ENCODE measurements at places on chromosomes 3 and 15.

- no peak for DNase-seq
Measured at GRCh38 chr3:148882288-148882687, 17.2 kb downstream of the CPA3 start.

GRCh38 chr3:8882642-8883041, 80.6 kb downstream of the RAD18 start:
- no peak for DNase-seq

DNA sequence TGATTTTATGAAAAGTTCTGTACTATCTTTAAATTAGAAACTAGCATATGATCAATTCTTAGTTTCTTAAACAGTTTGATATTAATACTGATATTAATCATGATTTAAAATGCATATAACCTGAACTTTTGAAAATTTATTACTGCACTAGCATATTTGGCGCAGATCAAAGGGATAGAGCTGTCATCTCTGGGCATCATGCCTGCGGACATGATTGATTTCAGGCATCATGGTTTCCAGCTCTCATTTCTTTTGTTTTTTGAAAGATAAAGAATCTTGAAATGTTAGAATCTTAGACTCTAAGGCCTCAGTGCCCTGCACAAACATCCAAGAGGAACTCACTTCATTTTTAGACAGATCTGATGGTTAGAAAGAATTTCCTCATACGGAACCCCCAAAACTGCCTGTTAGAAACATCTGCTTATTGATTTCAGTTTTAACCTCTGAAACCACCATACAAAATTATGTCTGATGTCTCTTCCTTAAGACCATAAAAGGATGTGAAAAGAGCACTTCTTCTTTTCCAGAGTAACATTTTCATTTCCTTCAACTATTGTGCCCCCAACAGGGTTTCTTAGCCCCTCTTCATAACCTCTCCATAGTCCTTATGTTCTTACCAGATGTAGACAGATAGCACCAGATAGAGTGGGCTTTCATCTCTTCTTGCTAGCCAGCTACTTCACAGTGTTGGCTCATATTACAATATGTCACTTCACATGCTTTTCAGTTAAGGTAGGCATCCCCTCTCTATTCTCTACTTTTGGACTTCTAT, 110.8 kb downstream of the BBX start:
- no peak for DNase-seq

- DNase-seq, result peak; percentile 50
Measured at GRCh38 chr15:67685008-67685599, 140.2 kb upstream of the SKOR1 start.

GRCh38 chr15:72491768-72492167, 17.6 kb downstream of the ARIH1 start:
- DNase-seq, result peak; percentile 47

DNA sequence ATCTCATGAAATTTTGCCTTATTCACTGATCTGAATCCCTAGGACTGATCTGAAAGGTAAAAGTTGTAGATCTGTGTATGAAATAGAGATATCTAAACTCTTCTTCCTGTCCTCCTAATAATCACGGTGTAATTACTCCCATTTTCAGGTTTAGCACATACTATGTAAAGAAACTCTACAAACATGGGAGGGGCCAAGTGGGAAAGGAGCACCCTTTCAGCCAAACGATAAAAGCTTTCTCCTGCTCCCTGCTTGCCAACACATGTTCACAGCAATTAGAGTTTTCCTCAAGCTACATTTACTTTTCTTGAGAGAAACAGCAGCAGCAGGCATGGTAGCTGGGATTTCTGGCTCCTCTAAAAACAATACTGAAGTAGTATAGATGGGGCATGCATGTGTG, 71.6 kb downstream of the CHAC1 start:
- DNase-seq, result no peak

DNA sequence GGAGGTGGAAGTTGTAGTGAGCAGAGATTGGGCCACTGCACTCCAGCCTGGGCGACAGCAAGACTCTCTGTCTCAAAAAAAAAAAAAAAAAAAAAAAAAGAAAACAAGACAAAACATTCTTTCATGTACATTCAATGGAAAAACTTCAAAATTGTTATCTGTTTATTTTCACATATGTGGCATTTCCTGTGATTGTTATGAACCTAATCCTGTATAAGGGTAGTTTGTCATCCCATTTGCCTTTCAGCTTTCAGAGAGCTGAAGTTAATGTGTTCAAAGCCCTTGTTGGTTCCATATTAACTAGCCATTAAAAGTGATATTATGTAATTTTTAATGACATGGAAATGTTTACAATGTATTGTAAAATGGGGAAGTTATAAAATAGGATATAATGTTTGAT, 17.3 kb upstream of the NCK1 start:
- DNase-seq, result no peak

DNA sequence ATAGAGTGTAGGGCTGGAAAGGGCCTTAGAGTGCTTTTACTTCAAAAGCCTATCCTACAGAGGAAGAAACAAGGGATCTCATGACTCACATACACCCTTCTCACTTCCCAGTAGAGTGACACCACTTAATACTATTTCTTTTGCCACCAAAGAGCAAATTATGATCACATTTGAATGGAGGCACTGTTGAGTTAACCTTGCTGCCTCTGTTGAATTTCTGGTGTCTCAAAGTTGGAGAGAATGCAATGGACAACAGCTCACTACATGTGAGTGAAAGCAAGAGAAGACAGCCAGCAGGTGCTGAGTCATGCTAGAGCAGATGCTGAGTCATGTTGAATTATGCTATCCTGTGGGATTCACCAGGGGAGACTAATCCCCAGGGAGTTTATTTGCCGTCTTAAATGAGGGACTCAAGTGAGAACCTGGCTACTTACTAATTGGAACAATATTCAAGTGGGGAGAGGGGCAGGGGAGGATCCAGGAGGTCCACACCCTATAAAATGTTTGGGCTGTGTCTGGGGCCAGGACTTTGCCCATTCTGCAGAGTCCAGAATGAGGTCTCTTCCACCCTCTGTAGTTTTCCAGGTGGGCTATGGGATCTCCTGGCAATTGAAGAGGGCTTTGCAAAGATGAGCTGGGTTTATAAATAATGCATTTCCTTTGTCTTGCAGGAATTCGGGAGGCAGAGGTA, 35.8 kb downstream of the ST8SIA2 start:
- peak; percentile 93 for DNase-seq

DNA sequence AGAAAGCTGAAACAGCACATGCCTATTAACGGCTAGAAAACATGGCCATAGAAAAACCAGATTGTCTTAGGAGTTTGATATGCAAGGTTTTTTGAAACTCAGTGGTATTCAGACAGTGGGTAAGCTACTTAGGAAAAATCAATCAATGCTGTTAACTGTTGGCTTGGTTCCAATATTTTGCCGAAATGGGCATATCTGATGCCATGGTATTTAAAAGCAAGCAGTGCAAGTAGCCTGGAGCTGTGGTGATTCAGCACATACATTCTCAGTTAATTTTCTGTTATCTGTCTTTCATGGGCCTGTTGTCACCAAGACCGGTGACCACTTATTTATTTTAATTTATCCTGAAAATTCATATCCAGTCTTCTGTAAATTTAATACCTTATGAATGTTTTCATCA, 17.3 kb upstream of the SUCNR1 start:
- DNase-seq, result peak; percentile 55

- DNase-seq, result no peak
Measured at GRCh38 chr3:194485881-194486539, 792 bp downstream of the ATP13A3 start.

GRCh38 chr3:177102553-177102952, 94.7 kb downstream of the TBL1XR1 start:
- DNase-seq, result no peak

DNA sequence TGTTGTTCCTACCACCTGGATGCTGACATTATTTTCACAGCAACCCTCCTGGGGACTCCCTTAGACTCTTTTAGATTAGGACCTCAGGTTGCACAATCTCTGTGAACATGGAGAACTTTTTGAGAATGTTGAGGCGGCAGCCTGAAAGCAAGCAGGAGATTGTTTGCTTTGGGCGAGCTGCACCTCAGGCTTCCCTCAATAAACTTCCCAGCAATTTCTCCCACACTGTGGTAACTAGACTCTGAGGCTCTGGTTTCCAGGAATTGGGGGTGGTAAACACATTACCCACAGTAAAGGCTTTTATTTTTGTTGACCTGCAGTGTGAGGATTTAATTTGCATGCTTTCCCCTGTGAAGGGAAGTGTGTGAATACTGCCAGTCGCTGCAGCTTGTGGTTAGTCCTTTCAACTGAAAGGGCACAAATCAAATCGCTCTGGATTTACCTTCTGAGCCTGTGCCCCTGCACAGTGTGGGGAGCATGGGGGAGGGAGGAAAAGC, 35.2 kb upstream of the SIAH2 start:
- DNase-seq, result no peak

DNA sequence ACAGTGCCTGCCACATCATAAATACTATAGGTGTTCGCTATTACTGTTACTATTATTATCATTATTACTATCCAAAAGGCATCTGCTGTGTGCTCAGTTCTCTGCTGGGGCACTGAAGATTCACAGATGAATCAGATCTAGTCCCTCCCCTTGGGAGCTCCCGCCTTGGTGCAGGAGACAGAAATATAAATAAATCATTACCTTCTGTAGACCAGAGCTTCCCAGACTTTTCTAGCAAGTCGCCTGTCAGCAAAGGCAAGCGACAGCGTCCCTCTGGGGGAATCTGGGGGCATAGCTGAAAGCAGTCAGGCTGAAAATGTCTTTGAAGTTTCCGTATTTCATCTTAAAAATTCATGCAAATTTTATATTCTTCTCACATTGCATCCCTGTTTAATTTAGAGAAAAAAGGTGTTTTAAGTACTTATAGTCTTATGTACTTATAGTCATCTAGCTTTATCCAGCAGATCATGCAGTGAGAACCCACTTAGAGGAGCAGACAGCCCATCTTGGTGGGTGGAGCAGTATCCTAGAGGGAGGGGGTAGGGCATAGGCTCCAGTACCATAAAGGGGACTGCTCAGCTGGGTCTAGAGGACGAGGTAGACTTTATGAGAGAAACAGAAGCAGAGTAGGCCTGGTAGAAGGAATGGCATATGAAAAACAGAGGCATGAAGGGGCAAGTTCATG, 10.4 kb upstream of the BRPF1 start:
- no peak for DNase-seq

DNA sequence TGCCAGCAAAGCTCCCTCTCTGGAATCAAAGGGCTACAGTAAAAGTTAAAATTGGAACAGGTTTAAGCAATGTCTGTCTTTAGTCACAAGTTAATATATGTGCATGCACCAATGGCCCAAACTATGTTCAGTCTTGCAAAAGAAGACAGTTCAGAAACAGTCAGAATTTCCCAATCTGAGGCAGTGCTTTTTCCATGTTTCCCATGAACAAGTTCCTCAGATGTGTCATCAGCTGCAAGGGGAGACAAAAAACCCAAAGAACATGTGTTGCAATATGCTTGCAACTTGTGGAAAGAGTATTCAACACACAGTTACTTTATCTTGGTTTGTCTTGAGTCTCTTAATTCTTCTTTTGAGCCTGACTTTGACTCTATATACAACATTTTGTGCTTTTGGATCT, 148.4 kb downstream of the USP13 start:
- DNase-seq, result peak; percentile 33

GRCh38 chr15:60871152-60871551, 357.9 kb downstream of the RORA start:
- no peak for DNase-seq

GRCh38 chr15:68580883-68581155, 2.0 kb downstream of the CORO2B start:
- DNase-seq, result no peak

DNA sequence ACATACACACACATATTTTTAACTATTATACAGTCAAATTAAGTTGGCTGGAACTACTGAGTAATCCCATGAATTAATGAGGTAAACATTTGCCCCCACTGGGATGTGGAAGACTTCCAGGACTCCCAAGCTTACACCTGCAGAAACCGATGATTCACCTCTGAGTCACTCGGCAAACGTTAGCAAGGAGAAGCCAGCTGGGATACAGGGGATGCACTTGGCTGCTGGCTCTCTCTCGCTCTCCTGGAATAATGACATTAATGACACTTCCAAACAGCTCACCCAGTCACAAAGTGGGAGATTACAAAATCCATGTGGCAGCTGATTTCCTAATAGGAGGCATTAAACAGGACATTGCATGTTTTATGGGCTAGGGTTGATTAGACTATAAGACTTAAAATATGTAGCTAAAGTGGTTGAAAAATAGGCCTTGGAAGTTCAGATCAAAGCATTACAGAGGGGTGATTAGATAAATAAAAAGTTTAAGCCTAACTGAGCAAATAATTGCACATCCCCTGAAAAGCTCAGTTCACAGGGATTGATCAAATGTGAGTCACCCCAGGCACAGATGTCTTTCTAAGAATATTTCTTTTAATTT, 500.9 kb downstream of the SOX2 start:
- DNase-seq, result peak; percentile 86

GRCh38 chr3:156317462-156318074, 197.2 kb downstream of the KCNAB1 start:
- peak; percentile 75 for DNase-seq

GRCh38 chr3:78130741-78131290, 1090.9 kb downstream of the ROBO2 start:
- DNase-seq, result no peak

GRCh38 chr3:46112296-46112695, 85.0 kb upstream of the XCR1 start:
- DNase-seq, result peak; percentile 97

GRCh38 chr3:117141812-117142211, 432.2 kb downstream of the TUSC7 start:
- DNase-seq, result no peak

DNA sequence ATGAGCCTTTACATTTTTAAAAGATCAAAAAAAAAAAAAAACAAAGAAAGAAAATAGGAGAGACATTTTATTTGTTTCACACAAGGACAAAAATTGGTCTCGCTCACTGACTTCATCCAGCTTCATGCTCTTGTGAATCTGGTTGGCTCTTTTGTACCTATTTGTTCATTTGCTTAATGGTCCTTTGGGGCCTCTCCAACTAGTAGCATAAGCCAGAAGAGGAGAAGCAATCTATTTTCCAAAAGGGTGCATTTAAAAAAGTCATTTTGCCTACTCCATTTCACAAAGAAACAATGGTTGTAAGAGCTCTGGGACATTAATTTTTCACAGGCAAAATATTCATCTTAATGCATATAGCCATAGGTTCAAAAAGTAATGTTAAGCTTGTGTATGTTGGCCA, 168.3 kb upstream of the ADAMTS9 start:
- no peak for DNase-seq

DNA sequence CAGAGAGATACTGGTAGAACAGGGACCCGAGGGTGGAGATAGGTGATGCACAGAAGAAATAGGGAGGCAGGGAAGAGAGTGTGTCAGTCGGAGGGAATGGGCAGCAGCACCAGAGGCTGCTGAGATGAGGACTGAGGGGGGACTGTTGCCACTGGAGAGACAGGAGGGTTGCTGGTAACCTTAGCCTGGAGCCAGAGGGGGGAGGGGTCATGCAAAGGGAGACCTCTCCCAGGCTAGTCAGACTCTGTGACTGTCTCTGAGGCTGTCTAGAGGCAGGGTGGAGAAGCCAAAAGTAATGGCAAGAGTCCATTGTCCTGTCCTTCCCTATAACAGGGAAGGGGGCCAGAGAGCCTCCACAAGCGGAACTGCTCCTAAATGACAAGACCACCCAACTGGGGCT, 2.1 kb upstream of the DLEC1 start:
- DNase-seq, result no peak
